ENCODE measurements at places on chromosomes 3 and 15. TPM values are rescaled to one million over a fixed set of nuclear protein-coding genes. Genes with fewer than 3 reads are reported as not detected.

GRCh38 chr15:62454567-62455172 is 289.6 kb upstream of the C2CD4B start:
- DNase-seq = no peak

- DNase-seq = no peak
These were observed 21.4 kb downstream of the ERICH6 start for GRCh38 chr3:150682279-150682678.

- DNase-seq = no peak
These were observed 256.9 kb downstream of the ARRDC4 start for GRCh38 chr15:98217356-98217755.

GRCh38 chr3:181725830-181726229 is 14.1 kb downstream of the SOX2 start:
- DNase-seq = no peak

GRCh38 chr3:126121074-126121473 is 37.1 kb upstream of the SLC41A3 start:
- no peak for DNase-seq

GRCh38 chr3:187183210-187183862 is 13.9 kb upstream of the RTP1 start:
- DNase-seq = no peak

DNA sequence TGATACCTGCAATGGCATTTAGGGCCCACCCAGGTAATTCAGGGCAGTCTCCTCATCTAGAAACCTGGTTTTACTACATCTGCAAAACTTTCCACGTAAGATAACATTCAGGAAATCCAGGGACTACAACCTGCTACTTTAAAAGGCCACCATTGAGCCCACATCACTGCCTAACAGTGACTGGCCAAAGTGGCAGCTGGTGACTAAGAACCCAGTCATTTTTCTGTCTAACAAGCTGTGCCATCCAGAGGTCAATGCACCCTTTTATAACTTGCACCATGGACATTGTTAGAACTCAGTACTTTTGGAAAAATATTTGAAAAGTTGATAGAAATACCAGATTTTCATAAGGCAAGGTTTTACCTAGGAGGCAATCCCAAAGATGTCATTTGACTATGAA is 492.4 kb downstream of the OTOL1 start:
- no peak for DNase-seq

DNA sequence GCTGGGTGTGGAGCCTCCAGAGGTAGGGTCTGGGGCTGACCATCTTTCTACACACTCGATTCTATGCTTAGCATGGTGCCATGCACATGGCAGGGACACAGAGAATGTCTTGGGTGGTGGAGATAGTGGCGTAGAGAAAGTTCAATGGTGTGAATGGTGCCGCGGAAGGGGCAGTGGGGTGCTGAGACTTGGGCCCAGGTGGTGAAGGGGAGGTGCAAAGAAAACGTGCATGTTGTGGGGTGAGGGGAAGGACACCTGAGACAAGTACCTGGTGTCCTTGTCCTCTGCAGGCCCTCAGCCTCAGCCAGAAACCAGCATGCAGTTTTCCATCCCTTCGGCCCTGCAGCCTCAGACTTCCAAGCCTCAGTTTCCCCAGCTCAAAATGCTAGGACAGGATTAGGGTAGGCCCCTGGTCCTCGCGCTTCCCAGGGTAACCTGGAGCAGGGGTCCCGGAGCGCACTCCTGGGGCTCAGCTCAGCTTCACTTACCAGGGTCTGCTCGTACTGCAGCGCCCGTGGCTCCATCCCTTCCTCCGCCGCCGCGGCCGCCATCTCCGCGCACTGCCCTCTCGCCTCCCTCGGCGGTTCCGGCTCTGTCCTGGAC is 375 bp downstream of the CLCN2 start:
- DNase-seq = no peak

- no peak for DNase-seq
These were observed 64.9 kb upstream of the MYO5C start for GRCh38 chr15:52360229-52361203.

- DNase-seq = no peak
These were observed 12.8 kb downstream of the GCSAM start for GRCh38 chr3:112119962-112120836.

- no peak for DNase-seq
These were observed 131.5 kb upstream of the PLXNA1 start for GRCh38 chr3:126851382-126851781.

DNA sequence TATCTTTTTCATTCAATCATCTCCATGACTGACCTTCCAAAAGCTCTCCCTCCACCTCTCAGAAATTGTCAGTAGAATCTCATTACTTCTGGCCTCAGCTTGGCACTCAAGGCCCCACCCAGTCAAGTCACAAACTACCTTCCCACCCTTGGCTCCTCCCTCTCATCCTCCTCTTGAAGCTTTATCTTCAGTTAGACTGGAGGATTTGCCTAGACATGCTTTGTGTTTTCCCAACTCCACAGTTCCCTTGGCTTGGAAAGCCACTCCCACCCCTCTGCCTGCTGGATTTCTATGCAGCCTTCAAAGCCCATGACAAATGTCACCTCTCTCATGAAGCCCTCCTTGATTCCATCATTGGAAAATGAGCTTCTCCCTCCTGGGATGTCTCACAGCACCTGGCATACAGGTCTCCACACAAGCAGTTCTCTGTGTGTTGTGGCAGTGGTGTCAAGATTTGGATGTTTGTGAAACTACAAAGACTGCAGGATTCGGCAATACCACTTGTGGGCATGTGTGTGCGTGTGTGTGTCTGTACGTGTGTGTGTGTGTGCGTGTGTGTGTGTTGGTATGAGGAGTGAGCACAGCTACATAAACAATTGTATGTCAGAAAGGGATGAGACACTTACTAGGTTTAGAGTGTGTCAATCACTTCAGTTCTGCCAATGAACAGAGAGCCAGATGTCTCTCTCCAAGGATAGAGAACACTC is 45.3 kb upstream of the VPS8 start:
- DNase-seq = no peak

- no peak for DNase-seq
These were observed 8.7 kb downstream of the PXK start for GRCh38 chr3:58341376-58341775.

GRCh38 chr3:13616359-13616758 is 67.4 kb downstream of the FBLN2 start:
- DNase-seq = no peak

- DNase-seq = no peak
These were observed 1.1 kb downstream of the RPS17 start for GRCh38 chr15:82538961-82539690.

DNA sequence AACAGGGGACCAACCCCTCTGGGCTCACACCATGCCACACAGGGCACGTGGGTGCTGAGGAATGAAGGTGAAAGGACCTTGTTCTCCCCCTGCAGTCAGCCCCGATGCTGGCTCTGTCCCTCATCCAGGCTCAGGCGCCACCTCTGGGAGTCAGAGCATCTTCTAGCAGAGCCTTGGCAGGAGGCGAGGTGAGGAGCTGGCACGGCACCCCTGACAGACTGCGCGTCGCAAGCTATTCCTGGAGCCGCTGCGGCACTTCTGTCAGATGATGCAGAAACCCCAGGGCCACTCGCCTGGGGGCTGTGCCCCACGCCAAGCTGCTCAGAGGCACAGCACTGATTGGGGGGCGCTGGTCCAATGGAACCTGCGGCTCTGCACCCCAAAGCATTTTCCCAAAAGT is 62.0 kb downstream of the MGLL start:
- peak; percentile 50 for DNase-seq

- DNase-seq = no peak
These were observed 155.9 kb downstream of the OXSM start for GRCh38 chr3:25945836-25946235.

DNA sequence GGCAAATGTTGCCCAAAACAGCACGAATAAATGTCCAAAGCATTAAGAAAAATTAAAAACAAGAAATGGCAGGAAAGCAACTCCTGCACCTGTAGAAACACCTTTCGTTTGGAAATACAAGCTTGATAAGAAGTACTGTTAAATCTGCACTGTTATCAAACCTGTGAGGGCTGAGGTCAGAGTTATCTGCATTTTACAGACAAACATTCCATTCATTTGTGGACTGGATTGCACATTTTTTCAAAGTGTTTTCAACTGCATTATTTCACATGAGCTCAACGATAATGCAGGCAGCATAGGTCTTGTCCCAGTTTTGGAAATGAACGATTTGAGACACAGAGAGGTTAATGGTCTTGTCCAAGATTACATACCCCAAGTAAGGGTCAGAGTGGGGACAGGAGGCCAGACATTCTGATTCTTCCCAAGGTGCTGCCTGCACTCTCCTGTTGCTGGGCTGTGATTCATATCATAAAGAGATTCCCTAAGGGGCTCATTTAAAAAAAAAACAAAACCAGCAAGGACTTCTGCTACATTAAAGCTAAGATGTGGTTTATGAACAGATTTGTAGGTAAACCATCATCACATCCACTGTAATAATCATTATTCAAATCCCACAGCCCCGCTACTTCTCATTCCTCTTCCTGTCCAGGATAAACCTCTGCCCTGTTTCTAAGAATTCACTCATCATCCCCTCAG is 13.0 kb downstream of the GUCA1C start:
- no peak for DNase-seq

- DNase-seq = no peak
These were observed 851.1 kb downstream of the FHIT start for GRCh38 chr3:60399861-60400845.

- no peak for DNase-seq
These were observed 49.1 kb downstream of the CA12 start for GRCh38 chr15:63332367-63333124.

DNA sequence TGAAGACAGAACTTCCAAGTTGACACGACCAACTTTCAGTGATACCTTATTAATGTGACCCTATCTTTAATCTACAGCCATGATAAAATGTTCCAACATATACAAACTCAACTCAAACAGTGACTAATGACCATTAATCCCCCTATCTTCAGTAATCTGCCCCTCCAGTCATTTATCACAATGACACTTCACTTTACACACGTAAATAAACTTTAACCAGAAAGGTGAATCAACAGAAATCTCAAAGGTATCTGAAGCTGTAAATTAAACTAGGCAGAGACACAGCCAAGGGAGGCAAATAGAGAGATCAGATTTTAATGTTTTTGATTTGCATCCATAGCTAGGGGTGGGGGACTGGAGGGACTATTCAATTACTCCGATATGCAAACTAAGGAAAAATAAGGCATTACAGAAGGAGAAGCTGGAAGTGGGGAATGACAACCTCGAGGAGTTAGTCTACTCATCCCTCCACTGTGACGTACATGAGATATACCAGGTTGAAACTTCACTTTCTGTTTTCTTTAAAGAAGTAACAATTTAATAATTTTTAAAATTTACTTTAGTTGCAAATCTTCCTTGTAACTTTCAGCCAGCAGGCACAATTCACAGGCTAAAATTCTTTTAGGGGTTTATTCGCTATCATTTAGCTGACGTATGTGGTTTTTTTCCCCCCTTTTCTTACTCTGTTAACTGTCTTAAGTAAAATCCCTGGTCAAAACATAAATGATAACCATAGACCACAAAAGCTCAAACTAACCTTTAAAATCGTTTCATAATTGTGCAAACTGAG is 751.0 kb downstream of the ROBO1 start:
- DNase-seq = no peak

- no peak for DNase-seq
These were observed 57.8 kb downstream of the RIOX2 start for GRCh38 chr3:97914388-97914787.

- DNase-seq = peak; percentile 85
These were observed 125.7 kb downstream of the EEFSEC start for GRCh38 chr3:128278761-128279600.

- DNase-seq = no peak
These were observed 87.7 kb upstream of the DPH6 start for GRCh38 chr15:35633677-35634076.

- DNase-seq = no peak
These were observed 338.6 kb downstream of the FOXP1 start for GRCh38 chr3:71244826-71245488.

DNA sequence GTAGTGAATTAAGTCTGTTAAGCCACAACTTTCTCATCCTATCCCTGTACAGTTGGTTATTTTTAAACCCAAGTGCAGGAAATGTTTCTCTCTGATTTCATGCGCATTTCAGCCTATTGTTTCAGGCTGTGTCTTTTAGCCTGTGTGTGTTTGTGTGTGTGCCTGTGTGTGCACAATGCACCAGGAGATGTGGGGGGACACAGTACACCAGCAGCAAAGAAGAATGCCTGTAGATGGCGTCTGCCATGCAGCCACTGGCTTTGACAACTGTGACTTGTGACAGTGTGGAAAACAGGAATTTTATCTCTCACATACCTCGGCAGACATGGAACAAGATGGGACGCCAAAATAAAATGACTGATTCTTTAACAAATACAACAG is 43.6 kb upstream of the PLXNA1 start:
- no peak for DNase-seq

DNA sequence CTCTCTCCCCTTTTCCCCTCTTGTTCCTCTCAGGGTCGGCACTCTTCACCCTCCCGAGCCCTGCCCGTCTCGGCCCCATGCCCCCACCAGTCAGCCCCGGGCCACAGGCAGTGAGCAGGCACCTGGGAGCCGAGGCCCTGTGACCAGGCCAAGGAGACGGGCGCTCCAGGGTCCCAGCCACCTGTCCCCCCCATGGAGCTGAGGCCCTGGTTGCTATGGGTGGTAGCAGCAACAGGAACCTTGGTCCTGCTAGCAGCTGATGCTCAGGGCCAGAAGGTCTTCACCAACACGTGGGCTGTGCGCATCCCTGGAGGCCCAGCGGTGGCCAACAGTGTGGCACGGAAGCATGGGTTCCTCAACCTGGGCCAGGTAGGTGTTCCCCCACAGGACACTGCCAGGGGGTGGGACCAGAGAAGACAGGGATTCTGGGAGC is 7.2 kb downstream of the FURIN start:
- DNase-seq = no peak

The CD86 gene
- 5.2 TPM for polyA plus RNA-seq

The TLR9 gene
- 0.28 TPM for polyA plus RNA-seq

The CRYGS gene
- 3.5 TPM for polyA plus RNA-seq

The AMIGO3 gene
- polyA plus RNA-seq = 4.8 TPM

The FSD2 gene
- 44.5 TPM for polyA plus RNA-seq

The PLD1 gene
- polyA plus RNA-seq = 11.7 TPM

The EBLN2 gene
- polyA plus RNA-seq = 4.0 TPM

The NEK10 gene
- polyA plus RNA-seq = 6.0 TPM

The CATSPER2 gene
- 2.5 TPM for polyA plus RNA-seq

The CLDN18 gene
- 0.44 TPM for polyA plus RNA-seq

The CORO2B gene
- 4.7 TPM for polyA plus RNA-seq

The CYP8B1 gene
- polyA plus RNA-seq = 0.05 TPM

The FGF7 gene
- polyA plus RNA-seq = 24.1 TPM

The MELTF gene
- polyA plus RNA-seq = 11.2 TPM

The CADPS gene
- 1.4 TPM for polyA plus RNA-seq

The DNAJB8 gene
- not detected for polyA plus RNA-seq
